ENCODE measurements at places on chromosomes 3 and 15. TPM values are rescaled to one million over a fixed set of nuclear protein-coding genes. Genes with fewer than 3 reads are reported as not detected.

Gene PPP1R14D
- total RNA-seq = not detected

Gene ARRDC4
- total RNA-seq = 16.2 TPM

Gene TM6SF1
- 2.3 TPM for total RNA-seq

Gene SLC24A5
- total RNA-seq = not detected

Gene ADGRG7
- not detected for total RNA-seq

Gene ITGA11
- total RNA-seq = 30.9 TPM

Gene ZBTB47
- 23.5 TPM for total RNA-seq

Gene PAK6
- total RNA-seq = 0.16 TPM

Gene LSAMP
- 0.16 TPM for total RNA-seq

Gene C2CD4A
- 7.9 TPM for total RNA-seq

Gene DBR1
- total RNA-seq = 9.7 TPM
